ENCODE measurements at places on chromosomes 6 and 20.

- DNase-seq: peak; percentile 92
Measured at GRCh38 chr6:99882128-99882702, 111.8 kb downstream of the MCHR2 start.

GRCh38 chr6:161443848-161444247 is 170.0 kb upstream of the AGPAT4 start:
- peak; percentile 95 for DNase-seq

DNA sequence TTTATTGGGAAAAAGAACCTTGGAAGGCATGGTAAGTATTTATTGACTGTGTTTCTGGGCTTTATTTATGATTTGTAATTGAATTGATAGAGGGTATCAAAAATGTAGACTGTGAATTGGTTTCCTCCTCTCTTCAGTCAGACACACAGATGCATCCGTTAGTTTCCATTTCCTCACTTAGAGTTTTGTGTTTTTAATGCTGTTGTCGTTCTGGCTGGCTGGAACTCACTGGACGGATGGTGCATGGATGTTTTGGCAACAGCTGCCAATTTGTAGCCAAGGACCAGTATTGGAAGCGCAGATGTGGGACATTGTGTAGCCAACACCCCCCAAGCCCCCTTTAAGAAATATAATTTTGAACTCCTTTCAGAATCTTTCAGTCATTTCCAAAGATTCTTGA is 134.5 kb downstream of the JARID2 start:
- DNase-seq: no peak

GRCh38 chr6:127031511-127031910 is 87.0 kb upstream of the RSPO3 start:
- DNase-seq: peak; percentile 55

- no peak for DNase-seq
Measured at GRCh38 chr20:12293900-12294299, 376.2 kb downstream of the BTBD3 start.

GRCh38 chr6:148873154-148873553 is 126.3 kb downstream of the UST start:
- no peak for DNase-seq

- DNase-seq: peak; percentile 66
Measured at GRCh38 chr20:38152175-38152620, 12.9 kb downstream of the TGM2 start.

DNA sequence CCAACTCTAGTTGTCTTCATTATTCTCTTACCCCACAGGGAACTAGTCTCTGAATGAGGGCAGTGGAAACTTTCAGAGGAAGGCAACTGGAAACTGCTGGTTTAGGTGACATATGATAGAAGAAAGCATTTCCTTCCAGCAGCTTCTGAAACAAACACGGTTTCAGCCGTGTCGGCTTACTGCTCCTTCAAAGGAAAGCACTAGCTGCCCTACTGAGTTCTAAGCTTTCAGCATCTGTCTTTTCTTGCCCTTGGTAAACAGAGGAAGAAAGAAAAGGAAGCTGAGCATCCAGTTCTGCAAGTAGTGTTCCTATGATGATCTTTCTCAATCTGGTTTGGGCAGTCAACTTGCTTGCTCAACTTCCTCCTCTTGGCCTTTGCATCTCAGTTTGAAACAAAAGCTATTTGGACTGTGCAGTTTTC is 117.5 kb upstream of the CEP85L start:
- DNase-seq: peak; percentile 57

DNA sequence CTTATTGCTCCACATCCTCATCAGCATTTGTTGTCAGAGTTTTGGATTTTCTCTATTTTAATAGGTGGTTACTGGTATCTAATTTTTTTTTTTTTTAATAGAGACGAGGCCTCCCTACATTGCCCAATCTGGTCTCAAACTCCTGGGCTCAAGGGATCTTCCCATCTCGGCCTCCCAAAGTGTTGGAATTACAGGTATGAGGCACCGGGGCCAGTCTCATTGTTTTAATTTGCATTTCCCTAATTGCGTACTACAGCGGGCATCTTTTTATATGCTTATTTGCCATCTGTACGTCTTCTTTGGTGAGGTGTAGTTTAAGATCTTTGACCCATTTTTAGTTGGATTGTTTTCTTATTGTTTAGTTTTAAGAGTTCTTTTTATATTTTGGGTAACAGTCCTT is 210.4 kb upstream of the SULF2 start:
- DNase-seq: no peak

DNA sequence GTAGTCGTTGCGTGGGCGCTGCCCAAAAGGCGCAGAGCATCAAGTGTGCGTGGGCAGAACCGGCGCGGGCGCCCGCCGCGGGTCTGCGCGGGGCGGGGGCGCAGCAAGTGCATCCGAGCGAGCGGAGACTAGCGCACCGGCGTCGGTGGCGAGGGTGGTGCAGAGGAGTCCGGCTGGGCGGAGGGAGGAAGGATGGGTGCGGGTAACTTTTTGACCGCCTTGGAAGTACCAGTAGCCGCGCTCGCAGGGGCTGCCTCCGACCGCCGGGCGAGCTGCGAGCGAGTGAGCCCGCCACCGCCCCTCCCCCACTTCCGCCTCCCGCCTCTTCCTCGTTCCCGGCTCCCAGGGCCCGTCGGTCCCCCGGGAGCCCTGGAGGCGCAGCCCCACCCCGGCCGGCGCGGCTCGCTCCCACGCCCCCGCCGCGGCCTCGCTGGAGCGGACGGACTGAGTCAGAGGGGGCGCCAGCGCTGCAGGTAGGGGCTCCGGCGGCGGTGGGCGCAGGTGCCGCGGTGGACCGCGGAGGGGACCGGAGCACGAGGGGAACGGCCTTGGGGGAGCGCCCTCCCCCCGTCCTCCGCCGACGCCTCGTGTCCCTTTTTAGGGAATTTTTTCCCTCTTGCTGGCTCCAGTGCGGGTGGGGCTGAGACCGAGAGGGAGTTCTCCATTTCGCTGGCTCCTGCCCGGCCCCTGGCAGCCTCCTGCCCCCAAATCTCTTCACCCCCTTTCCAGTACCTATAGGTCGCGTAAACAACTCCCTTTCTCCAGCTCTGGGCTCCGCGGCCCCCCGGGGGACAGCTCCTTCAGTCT is 1.6 kb upstream of the DBNDD2 start:
- peak; percentile 81 for DNase-seq

- DNase-seq: peak; percentile 91
Measured at GRCh38 chr6:47047479-47048407, 5.6 kb upstream of the ADGRF1 start.

GRCh38 chr20:47529840-47530239 is 28.2 kb downstream of the NCOA3 start:
- DNase-seq: no peak

DNA sequence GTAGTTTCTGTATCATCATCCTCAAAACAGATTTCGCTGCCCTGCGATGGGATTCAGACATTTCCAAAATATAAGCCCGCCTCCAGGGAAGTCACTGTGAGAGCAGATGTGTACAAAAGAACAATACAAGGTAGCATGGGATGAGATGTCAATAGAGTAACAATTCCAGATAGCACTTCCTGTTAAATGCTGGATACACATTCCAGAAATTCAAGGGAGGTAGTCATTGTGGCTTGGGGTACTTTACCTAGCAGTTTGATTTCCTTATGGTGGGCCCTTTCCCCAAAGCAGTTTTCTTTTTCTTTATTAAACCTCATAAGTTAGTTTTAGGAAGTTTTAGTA is 2.5 kb downstream of the RNF217 start:
- peak; percentile 59 for DNase-seq

DNA sequence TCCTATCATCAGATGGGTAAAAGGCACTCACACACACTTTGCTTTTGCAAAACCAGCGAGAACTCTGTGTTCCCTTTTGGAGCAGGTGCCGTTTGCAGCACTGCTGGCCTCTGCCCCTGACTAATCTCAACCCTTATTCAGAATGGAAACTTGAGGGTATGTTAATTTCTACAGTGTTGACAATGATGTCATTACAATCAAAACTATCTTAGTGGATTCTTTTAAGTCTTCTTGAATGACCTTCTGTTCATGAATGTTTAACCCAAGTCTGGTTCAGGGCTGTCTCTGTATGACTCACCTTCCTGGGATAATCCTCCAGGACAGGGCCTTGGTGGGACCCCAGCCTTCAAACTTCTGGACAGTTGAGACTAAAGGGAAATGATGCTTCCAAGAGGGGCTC is 197.9 kb downstream of the CDH4 start:
- DNase-seq: no peak

DNA sequence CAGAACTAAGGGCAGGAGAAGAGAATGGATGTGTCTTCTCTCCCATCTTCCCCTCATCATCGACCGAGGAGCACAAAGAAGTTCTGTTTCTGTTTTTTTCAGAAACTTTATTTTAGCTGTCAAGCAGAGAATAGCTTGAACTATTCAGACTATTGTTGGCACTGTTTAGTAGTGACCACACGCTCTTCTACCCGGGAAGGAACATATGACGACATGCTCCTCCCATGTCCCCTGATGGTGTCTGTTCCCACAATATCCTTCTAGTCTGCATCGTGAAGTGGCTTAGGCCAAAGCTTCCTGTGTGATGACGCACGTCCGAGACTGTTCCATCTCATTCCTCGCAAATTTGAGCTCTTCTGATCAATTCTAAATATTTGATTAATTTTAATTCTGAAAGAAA is 27.2 kb upstream of the KIF25 start:
- DNase-seq: no peak

DNA sequence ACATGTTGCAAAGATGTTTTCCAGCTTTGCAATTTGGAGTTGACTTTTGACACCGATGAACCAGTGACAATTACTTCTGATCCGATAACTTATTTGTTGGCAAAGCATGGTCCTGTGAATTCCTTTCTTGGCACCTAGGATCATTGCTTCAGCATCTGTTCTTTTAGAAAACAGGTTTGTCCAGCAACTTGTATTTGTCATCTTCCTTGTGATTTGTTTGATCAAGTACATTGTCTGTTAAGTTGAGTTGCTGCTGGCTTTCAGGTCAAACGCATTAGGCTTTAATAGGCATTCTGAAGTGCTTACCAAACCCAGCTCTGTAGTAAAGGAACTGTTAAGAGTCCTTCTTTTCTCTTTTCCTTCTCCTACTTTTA is 192.4 kb upstream of the ZNF217 start:
- no peak for DNase-seq

All from NCI-H69 (cell line).